HFF-Myc (cell line): ENCODE measurements at places on chromosomes 16 and 17.

GRCh38 chr16:89147085-89147817 lies 24.3 kb upstream of the CDH15 start:
- no peak for DNase-seq

GRCh38 chr16:4060823-4061222 lies 55.4 kb downstream of the ADCY9 start:
- DNase-seq: no peak

DNA sequence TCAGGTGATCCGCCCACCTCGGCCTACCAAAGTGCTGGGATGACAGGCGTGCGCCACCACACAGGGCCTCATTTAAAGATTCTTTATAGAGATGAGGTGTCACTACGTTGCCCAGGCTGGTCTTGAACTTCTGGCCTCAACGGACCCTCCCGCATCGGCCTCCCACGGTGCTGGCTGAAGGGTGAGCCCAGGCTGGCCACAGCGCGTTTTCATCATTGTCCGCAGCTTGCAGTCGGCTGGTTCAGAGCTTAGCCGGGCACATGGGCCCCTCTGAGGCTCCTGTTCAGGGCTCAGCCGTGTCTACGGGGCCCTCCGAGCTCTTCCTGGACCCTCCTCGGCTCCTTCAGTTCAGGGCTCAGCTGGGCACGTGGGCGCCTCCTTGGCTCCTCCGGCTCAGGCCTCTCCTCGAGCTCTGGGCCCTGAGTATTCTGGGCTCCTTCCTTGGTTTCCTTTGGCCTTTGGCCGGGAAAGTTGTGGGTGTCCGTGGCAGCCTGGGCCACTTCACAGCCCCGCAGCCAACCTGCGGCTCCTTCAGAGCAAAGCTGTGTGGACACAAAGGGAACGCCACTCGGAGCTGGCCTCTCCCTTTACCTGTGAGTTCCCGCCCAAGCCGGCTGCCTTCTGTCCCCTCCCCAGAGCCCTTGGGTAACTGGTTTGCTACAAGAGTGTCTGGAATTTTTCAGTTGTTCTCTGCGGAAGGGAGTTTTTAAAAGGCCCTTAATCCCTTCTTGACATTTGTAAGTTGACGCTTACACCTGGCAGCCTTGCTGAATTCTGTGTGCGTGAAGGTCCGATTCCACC lies 1.2 kb upstream of the MSLN start:
- DNase-seq: no peak

GRCh38 chr16:89358030-89359005 lies 132.0 kb downstream of the ANKRD11 start:
- no peak for DNase-seq

- no peak for DNase-seq
Measured at GRCh38 chr16:8512941-8513624, 77.2 kb downstream of the TMEM114 start.

DNA sequence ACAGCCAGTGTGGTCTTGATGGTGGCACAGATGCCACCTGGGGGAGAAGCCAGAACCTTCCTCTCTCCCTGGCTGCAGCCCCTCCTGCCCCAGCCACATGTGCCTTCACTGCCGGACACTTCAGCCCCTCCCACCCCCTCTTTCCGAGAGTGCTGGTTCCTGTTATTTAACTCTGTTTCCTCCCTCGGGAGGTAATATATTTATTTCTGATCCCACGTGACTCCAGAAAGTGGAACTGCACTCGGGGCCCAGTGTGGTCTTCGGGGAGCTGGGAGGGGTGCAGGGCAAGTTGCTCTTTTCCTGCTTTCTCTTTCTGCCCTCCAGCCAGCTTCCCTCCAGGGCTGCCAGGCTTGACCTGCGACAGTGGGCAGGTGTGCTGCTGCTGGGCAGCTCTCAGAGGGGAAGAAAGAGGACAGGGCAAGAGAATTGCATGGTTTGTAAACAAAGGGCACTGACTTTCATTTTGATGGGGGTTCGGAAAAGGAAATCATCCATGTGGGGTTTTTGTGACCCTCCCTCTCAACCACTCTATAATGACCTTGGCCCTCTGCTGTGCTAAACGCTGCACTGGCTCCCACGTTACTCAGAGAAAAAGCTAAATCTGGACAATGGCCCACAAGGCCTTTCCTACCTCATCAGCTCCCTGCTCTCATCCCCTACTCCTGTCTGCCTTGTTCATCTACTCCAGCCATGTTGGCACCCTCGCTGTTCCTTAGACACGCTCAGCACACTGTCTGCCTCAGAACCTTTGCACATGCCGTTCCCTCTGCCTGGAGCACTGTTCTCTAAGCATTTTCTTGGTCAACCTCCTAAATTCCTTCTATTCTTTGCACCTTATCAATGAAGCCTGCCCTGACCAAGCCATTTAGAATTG lies 8.2 kb upstream of the CIITA start:
- no peak for DNase-seq

- DNase-seq: no peak
Measured at GRCh38 chr17:32882734-32883133, 5.8 kb upstream of the MYO1D start.

GRCh38 chr17:34562387-34562786 lies 17.0 kb upstream of the TMEM132E start:
- no peak for DNase-seq

- no peak for DNase-seq
Measured at GRCh38 chr17:48600244-48601098, 4.3 kb downstream of the HOXB6 start.

GRCh38 chr16:66490774-66491715 lies 58.9 kb downstream of the TK2 start:
- no peak for DNase-seq

DNA sequence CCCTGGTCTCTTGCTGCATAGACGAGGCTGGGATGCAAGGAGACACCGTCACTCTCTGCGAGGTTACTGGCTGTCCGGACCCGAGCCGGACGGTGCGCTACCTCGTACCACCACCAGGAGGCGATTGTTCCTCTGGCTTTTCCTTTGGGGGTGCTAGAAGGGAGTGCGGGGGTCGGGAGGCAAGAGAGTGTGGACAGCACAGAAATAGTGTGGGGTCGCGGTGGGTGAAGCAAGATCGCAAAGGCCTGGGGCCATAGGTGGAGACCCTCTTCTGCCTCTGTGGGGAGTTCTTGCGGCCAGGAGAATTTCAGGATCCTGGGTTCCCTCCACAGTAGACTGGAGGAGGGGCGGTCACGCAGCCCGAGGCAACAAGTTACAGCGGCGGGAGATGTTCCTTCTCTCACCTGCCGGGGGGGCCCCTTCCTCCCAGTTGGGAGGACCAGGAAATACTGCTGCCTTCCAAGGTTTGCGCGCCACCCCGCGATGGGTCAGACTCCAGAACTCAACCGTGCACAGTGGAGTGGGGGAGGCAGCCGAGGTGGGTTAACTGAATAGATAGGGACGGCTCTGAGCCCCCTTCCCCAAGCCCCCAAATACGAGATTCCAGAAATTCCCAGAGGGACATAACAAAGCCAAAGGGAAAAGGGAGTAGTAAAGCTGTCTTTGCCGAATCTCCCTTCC lies 6.9 kb downstream of the PHOSPHO1 start:
- no peak for DNase-seq

DNA sequence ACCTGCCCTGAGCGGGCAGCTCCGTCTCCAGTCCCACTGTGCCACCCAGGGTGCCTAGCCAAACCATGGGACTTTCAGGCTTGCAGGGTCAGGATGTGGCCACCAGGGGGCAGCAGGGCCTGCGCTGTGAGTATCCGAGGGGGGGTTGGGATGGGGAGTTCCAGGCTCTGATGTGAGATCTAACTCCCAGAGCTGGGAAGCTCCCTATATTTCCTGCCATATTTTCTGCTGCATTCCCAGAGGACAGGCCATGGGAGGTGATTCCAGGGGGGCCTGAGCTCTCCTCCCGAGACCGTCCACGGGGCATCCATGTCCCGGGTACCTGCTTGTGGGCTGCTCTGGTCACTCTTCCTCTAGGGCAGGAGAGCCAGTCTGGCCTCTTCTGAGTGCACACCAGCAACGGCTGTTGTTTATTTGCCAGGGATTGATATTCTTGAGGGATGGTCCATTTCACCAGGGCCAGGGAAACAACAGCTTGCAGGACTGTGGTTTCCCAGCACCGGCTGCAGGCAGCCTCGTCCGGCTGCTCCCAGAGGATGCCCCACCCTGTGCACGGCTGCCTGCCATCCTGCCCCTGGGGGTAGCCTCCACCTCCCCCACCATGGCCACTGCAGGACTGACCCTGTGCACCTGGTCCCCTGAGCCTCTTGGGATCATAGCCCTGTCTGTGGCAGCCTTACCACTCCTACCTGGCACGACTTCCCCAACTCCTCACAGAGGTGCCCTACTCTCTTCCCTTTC lies 1.2 kb downstream of the GPR142 start:
- peak; percentile 7 for DNase-seq

- DNase-seq: no peak
Measured at GRCh38 chr17:9199571-9200551, 178.6 kb downstream of the NTN1 start.

DNA sequence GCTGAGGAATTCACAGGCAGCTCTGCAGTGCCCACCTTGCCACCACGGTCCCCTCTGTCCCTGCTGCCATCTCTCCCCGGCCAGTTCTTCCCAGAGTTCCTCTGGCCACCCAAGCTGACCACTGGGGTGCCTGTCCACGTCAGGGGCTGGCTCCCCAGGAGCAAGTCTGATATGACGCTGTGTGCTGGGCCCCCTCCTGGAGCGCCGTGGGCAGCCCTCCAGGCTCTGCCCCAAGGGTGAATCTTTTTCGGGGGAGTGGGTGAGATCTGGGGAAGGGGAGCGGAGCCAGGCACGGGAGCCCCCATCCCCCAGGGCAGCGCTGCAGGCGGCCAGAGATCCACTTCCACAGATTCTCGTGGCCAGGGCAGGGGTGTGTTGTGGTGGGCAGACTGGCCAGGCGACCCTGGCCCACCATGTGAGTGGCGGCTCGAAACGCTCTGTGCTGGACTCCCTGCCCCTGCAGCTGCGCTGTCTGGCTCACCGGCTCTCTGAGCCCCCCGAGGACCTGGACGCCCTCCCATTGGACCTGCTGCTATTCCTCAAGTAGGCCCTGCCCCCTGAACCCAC lies 3.7 kb downstream of the MSLN start:
- no peak for DNase-seq

DNA sequence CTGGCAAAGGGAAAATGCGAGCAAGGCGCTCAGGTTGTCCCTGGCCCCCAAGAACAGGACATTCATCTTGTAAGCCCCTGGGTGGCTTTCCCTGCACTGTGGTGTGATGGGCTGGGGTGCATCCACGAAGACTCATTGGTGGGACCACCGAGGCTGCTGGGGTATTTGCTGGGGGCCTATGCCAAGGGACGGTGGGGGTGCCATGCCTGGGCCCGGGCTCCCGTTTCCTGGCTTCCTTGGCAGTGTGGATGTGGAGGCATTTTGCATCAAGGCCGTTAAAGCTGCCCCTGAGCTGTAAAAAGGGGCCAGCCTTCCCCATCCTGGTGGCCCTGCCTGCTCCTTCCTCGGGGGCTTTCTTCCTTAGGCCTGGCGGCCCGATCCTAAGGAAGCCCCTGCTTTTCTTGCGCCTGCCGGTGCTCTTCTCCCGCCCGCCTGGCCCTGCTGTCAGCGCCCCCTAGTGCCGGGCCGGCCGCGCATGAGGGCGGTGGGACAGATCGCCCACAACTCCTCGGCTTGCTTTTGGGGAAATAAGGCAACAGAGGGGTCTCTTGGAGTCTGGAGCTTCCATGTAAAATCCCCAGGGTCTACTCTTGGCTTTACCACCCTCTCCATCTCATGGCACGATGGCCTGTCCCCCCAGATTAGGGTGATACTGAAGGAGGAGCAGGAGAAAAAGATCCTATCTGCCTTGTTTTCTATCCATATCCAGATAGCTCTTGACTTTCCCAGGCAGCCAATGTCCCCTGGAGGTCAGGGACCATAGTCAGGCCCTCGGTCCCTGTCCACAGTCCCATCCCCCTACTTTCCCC lies 9.8 kb upstream of the TBX2 start:
- DNase-seq: no peak

DNA sequence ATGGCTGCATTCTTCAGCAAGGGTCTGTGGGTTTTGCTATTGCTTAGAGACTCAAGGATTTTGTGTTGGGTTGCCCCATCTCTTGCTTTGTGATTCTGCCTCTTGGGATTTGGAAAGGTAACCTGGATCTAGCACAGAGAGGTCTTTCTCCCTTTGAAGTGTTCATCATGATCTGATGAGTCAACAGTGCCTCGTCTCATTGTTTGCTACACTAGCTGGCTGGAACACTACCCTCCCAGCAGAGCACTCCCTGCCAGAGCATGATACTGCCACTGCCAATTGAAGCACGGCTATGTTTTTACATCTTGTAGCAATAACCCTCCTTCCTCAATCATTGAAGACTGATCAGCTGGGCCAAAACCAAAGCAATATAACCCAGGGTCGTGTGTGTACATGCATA lies 361.0 kb downstream of the CDH13 start:
- DNase-seq: no peak

GRCh38 chr17:4178651-4179050 lies 35.7 kb downstream of the CYB5D2 start:
- no peak for DNase-seq

GRCh38 chr16:89183463-89183862 lies 11.9 kb downstream of the CDH15 start:
- no peak for DNase-seq

GRCh38 chr16:48383877-48384519 lies 1.2 kb downstream of the SIAH1 start:
- no peak for DNase-seq

DNA sequence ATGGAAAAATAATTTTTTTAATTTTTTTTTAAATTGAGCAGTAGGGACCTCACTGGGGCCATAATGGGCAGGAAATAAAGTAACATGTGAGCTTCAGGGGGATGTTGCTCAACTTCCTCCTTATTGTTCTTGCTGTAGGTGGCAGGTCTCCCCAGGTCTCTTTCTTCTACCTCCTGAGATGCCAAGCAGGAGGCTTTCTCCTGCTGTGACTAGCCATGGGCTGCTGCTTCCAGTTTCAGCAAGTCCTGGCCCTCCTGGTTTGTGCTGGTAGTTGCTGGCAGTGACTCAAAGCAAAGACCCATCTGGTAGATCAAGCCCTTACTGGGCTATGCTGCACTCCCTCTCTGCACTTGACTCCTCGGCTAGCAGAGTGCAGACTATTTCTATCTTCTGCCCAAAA lies 2.3 kb downstream of the DPEP2NB start:
- no peak for DNase-seq

DNA sequence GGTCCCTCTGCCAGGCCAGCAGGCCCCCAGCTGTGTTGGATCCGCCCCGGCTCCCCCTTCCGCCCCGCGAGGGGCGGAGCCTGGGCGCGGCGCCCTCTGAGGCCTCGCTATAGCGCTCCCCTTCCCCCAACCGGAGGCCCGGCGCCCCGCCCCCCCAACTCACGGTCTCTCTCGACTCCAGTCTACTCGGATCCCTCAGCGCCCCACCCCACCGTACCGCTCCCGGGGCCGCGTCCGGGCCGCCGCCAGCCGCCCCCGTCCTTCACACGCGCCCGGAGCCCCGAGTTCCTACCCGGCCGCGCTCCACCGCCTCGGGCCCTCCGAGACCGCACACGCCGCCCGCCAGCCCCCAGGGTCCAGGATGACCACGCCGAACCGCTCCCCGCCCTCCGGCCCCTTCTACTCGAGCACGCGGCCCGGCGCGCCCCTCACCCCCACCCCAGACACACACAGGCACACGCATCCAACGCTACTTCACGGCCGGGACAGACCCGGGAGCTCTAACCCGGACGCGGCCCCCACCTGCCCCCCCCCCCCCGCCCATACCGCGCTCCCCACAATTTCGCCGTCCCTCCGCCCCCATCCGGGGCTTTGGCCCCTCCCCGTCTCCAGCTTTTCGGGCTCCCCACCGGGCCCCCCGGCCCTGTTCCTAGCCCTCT lies 1.4 kb downstream of the PHF23 start:
- no peak for DNase-seq
